ENCODE measurements at places on chromosomes 3 and 15.
A peak's percentile ranks its signal among the peaks of the same experiment; 100 is the strongest.

GRCh38 chr3:100830931-100831330 is 121.6 kb downstream of the TFG start:
- DNase-seq = no peak

GRCh38 chr15:23828786-23829185 is 141.7 kb upstream of the NDN start:
- no peak for DNase-seq

- DNase-seq = no peak
Observed at GRCh38 chr15:66560856-66561525, 4.8 kb downstream of the LCTL start.

- DNase-seq = no peak
Observed at GRCh38 chr3:9439331-9439730, 41.9 kb downstream of the SETD5 start.

DNA sequence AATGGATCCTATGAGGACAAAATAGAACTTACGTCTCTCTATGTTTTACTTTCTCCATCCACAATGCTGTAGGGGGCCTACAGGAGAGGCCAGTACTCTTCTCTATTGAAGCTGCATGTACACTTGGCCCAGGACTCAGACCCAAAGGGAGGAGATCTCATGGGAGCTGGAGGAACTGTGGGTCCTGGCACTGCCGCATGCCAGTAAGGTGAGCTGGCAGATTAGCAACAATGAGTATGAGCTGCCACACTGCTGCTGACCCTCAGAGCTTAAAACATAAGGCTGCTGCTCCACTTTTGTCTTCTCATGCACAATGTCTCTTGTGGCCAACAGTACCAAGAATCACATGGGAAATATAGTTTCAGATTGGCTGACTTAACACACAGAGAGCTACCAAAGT is 57.8 kb upstream of the TBC1D5 start:
- no peak for DNase-seq

GRCh38 chr15:39792844-39793335 is 10.2 kb upstream of the FSIP1 start:
- DNase-seq = peak; percentile 38

GRCh38 chr15:101108461-101108775 is 143.4 kb downstream of the CHSY1 start:
- peak; percentile 86 for DNase-seq

DNA sequence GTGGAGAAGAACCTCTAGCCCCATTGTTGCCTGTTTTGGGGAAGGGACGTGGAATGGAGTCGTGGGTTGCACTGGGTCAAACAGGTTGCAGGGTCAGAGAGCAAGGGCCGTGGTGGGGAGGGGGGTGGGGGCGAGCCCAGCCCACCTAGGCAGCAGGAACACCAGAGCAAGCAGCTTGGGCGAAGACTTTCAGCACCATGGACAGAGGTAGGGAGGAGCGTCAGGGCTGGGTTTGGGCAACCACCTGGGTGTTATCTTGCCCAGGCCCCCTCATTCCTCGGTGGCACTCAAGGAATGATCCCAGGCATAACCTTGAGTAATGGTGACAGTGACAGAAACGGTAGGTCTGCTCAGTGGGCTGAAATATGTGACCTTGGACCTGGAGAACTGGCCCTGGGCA is 45.9 kb upstream of the TMEM115 start:
- DNase-seq = no peak

GRCh38 chr15:73357999-73358665 is 10.6 kb downstream of the HCN4 start:
- DNase-seq = no peak

GRCh38 chr3:88410259-88410658 is 260.5 kb downstream of the C3orf38 start:
- no peak for DNase-seq

DNA sequence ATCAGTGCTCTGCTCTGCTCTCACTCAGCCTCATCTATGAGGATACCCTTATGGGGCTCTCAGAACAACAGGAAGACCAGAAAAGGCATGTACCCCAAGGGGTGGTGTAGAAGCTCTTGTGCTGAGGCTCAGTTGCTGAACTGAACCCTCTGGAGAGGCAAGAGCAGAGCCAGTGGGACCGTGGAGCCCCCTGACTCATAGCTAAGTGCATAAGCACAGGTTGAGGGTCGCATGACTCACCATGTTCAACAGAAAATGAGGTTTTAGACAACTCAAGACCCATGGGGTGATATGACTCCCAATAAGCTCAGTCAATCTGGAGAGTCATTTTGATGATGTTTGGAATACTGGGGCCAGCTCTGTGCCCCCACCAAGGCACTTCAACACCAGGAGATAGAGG is 37.3 kb downstream of the CRYGS start:
- DNase-seq = no peak

DNA sequence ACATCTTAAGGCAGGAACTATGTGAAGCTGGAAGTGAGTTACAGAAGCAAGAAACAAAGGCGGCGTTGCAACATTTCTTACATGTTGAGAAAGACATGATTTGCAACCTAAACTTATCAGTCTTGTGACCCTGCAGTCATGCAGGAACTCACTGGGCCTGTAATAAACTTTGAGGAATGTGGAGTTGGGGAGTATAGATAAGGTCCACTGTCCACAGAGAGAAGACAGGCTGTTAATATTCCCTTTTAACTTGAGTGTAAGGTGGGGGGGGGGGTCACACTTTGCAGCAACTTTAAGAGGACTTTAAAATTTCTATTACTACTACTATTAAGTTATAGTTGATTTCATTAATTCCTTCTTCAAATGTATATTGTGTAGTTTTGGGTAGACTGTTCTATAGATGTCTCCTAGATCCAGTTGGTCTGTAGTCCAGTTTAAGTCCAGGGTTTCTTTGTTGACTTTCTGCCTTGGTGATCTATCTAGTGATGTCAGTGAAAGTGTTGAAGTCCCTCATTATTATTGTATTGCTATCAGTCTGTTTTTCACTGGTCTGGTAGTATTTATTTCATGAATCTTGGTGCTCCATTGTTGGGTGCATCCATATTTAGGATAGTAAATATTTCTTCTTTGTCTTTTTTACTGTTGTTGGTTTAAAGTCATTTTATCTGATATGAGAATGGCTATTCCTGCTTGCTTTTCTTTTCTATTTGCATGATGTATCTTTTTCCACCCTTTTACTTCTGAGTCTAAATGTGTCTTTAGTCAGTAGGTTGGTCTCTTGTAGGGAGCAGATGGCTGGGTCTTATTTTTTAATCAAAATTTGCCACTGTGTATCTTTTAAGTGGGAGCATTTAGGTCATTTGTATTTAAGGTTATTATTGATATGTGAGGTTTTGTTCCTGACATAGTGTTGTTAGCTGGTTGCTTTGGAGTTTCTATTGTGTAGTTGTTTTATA is 15.6 kb upstream of the FAM98B start:
- no peak for DNase-seq

- DNase-seq = no peak
Observed at GRCh38 chr15:34927726-34928125, 41.8 kb downstream of the AQR start.

- no peak for DNase-seq
Observed at GRCh38 chr3:56761887-56762651, 39.7 kb downstream of the ARHGEF3 start.

DNA sequence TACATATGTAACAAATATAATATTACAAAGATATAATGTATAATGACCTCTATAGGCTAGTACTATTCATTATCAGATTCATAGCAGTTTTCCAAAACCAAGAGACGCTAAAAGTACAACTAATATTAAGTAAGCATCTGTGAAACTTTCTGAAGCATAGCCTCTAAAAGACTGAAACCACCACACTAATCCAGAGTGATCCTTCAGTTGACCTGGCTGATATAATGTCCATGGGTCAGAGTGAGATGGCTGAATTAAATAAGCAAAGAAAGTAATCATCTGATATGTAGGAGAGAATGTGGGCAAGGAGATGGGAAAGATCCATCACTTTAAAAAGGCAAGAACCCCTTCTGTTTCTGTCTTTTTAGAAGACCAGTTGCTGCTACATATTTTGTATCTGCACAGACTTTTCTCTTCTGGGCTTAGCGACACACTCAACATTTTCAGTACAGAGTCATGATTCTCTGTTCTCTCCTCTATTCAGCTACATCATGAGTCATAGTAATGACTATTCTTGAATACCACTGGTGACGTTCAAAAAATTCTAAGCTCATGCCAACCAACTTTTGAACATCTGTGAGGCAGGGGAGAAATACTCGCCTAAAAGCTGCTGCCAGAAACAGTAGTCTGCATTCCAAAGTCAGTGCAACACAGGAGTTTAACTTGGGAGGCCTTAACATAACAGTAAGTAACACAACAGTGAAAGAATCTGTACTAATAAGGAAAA is 149.6 kb downstream of the MAGI1 start:
- DNase-seq = no peak

- DNase-seq = no peak
Observed at GRCh38 chr3:105865867-105866350, 2.9 kb downstream of the CBLB start.

DNA sequence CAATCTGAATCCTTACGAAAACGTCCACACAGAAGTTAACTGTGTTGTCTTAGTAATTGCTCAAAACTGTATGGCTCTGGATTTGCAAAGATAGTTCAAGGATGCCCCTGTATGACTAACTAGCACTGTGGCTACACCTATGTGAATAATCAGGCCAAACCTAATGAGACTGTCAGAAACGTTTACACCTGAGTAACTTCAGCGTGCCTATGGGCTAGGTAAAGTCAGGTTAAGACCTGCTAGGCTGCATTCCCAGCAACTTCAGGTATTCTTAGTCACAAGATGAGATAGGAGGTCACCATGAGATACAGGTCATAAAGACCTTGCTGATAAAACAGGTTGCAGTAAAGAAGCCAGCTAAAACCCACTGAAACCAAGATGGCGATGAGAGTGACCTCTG is 87.8 kb upstream of the PLXND1 start:
- DNase-seq = no peak

DNA sequence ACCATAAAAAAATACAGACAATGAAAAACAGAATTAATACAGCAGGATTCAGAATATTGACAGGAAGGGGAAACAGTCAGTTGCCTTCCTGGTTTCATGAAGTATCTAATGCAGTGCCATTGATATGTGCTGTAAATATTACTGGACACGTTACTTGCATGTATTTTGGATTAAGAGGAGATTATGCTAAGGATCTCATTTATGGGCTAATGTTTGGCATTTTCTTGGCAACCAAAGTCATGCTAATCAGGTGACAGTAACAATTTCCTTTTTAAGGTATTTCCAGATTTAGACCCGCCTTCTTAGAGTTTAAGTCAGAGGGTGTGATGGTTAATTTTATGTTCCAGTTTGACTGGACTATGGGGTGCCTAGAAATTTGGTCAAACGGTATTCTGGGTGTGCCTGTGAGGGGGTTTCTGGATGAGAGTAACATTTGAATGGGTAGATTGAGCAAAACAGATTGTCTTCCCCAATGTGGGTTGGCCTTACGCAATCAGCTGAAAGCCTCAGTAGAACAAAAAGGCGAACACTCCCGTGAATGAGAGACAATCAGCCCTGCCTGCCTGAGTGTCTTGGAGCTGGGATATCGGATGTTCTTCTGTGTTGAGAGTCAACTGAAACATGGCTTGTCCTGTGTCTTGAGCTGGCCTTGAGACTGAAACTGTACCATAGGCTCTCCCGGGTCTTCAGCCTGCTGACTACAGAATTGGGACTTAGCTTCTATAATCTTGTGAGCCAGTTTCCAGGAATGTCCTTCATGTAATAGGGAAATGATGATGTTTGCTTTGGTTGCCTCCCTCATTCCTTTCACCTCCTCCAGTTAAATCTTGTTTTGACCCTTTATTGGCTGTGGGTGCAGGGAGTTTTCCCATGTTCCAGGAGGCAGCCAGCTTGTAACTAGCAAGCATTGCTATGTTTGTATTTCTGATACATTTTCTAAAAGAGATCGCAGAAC is 10.5 kb downstream of the SQOR start:
- DNase-seq = no peak

- no peak for DNase-seq
Observed at GRCh38 chr15:64619880-64620839, 155.2 kb downstream of the RBPMS2 start.

- no peak for DNase-seq
Observed at GRCh38 chr15:42108806-42109205, 14.4 kb upstream of the PLA2G4D start.

- DNase-seq = no peak
Observed at GRCh38 chr3:153315781-153316180, 153.8 kb downstream of the RAP2B start.

DNA sequence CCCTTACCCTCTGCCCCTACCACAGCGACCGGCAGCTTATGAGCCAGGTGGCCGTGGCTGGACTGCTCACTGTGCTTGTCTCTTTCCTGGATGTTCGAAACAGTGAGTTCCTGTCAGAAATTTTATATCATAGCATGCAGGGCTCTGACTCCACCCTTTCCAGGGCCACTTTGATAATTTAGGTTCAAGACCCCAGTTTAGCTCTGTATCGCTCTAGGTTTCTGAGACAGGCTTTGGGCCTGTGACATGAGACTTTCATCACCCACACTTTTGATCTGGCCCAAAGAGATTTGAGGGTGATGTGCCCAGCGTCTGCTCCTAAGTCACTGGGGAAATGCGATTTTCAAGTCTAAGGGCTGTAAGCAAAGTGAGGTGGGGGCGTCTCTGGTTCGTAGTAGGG is 6.5 kb upstream of the EIF4G1 start:
- no peak for DNase-seq

DNA sequence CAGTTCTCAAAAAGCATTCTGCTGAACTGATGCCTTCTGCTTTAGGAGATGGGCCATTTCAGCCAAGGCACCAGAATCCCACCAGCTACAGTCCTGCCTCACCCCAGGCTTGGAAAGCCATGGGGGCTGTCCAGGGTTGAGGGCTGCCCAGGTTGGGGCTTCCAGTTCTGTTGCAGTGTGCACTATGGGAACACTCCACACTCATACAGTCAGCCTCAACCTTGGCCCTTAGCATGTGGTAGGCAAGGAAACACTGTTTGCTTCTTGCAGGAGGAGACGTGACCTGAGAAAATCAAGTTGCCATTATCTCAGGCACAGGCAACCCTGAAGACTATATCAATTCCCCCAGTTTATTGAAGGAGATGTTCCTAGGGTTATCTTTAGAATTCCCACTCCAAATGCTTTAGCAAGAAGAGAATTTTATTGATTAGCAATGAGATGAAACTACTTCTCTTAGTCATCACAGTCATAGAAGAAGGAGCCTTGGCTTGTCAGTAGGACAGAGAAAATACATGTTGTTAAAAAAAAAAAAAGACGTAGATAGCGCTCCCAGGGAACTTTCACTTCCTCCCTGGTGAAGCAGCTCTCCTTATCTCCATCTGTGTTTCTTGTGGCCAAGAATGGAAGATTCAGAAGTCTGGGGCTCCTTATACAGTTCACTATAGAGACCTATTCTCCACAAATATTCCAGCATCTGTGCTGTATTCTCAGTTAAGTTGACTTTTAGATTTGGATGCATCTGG is 38.3 kb upstream of the IL12A start:
- no peak for DNase-seq

GRCh38 chr15:75666823-75667501 is 19.2 kb downstream of the SNX33 start:
- DNase-seq = no peak

GRCh38 chr3:138935863-138936740 is 10.8 kb downstream of the FOXL2 start:
- peak; percentile 81 for DNase-seq

Measured in NCI-H524 (cell line).